ENCODE measurements at places on chromosomes 7 and 10. TPM values are rescaled to one million over a fixed set of nuclear protein-coding genes. Genes with fewer than 3 reads are reported as not detected.
A peak's percentile ranks its signal among the peaks of the same experiment; 100 is the strongest.

ADAM8 gene
- not detected for polyA plus RNA-seq

DNA sequence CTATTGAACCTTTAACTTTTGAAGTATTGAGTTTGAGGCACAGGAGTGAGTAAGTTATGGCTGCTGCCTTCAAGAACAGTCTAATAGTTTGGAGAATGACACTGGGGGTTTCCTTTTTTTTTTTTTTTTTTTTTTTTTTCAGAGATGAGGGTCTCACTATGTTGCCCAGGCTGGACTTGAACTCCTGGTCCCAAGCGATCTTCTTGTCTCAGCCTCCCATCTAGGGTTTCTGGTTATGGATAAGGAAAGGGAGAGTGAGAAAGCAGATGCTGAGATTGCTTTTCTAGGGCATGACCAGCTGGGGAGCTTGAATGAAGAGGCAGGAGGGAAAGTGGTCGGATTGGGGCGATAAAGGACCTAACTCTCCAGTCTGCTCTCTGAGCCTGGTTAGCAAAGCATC lies 59.9 kb upstream of the BTRC start:
- DNase-seq: no peak

GRCh38 chr10:100896876-100897461 lies 15.8 kb upstream of the SLF2 start:
- DNase-seq: no peak

ATP6V0A4 gene
- 0.43 TPM for polyA plus RNA-seq

PLCE1 gene
- 3.7 TPM for polyA plus RNA-seq

GRCh38 chr10:111990734-111991133 lies 192.8 kb downstream of the GPAM start:
- peak; percentile 22 for DNase-seq

DLD gene
- 99.4 TPM for polyA plus RNA-seq

- peak; percentile 88 for DNase-seq
Measured at GRCh38 chr10:44386546-44387052, 1.7 kb upstream of the CXCL12 start.

DNA sequence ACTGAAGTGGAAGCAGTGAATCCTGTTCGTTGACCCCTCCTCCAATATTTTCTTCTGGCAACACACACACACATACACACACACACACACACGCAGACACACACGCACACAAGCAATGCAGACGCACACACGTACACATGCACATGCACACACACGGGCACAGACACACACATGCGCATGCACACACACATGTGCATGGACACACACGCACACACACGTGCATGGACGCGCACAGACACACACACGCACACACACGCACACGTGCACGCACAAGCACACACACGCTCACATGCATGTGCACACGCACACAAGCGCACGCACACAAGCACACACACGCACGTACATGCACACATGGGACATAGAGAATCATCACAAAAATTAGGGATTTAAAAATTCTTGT lies 488.2 kb upstream of the TPK1 start:
- no peak for DNase-seq

CLEC5A gene
- not detected for polyA plus RNA-seq

DNA sequence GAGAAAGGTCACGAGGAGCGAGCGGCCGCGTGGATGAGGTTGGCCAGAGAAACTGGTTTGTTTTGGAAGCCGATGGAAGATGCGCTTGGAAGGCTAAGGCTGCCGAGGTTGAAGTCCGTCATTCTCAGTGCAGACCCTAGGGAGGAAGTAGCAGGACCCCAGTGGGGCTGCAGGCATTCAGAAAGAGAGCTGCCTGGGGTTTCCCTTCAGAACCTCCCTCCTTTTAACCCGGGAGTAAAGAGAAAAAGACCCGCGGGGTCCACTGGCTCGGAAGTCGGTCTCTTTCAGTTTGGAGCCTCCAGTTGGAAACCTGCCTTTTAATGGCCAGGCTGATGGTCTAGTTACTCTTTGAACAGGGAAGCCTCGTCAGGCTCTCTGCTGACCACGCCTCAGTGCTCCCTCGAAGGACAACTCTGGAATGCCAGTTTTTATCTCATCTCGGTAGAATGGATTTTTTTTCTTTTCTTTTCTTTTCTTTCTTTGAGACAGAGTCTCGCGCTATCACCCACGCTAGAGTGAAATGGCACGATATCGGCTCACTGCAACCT lies 188.6 kb downstream of the CUX1 start:
- DNase-seq: no peak

GRCh38 chr7:132347858-132348257 lies 228.4 kb downstream of the PLXNA4 start:
- DNase-seq: no peak

GRCh38 chr10:102729029-102730026 lies 14.4 kb upstream of the WBP1L start:
- DNase-seq: peak; percentile 90

DNA sequence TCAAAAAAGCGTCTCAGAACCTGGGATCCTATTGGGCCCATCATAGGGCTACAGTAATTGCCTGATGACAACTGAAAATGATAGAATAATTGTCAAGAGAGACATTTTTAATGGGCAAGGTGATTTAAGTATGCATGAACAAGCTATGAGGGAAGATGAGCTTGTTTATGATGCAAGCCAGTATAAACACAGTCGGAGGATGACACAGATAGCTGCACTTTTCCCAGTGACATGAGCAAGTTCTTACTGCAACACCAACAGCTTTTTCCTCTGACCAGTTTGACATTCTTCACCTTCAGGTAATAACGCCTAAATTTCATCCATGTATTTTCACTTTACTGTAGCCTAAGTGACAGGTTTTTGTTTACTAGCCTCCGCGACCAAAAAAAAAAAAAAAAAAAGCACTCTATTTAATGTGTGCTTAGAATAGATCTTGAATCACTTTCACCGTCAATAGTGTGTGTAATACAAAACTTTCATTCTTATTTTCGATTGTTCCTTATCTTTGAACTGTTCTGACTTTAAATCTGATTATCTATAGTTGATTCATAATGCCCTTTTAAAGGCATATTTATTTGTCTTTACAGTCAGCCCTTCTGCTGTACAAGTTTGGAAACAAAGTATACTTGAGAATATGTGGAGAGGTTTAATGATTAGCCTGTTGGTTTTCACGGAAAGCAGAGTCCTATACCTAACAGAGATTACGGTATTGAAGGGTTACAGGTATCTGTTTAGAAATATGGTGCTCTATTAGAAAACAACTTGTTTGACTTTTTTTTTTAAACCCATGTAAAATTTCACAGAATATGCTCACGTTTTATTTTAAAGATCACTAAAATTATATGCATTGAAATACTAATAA lies 1.7 kb downstream of the FOXP2 start:
- DNase-seq: peak; percentile 17

DNA sequence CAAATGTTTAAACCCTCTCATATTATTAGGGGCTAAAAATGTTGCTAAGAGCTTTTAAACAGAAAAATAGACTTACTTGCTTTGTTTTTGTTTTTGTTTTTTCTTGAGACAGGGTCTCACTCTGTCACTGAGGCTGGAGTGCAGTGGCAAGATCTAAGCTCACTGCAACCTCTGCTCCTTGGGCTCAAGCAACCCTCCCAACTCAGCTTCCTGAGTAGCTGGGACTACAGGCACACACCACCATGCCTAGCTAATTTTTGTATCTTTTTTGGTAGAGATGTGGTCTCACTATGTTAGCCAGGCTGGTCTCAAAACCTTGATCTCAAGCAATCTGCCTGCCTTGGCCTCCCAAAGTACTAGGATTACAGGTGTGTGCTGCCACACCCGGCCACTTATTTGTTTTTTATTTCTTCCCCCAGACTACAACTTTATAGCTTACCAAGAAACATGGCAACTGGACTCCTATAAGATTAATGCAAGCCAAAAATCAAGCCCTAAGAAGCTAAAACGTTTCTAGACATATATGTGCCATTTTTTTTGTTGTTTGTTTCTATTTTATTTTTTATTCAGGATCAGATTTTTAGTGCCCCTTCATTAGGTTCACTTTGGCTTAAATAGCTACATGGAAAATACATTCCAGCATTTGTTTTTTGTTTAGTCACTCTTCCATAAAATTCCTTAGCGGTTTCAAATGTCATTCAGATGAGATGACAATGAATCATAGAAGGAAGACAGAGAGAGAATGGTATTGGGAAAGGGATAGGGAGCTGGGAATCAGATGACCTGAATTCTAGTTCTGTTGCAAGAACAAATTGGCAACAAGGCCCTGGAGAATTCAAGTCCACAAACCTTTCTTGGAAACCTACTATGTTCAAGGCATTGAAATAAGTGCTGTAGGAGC lies 163.4 kb upstream of the MKLN1 start:
- DNase-seq: peak; percentile 91

GFRA1 gene
- 5.2 TPM for polyA plus RNA-seq

DNA sequence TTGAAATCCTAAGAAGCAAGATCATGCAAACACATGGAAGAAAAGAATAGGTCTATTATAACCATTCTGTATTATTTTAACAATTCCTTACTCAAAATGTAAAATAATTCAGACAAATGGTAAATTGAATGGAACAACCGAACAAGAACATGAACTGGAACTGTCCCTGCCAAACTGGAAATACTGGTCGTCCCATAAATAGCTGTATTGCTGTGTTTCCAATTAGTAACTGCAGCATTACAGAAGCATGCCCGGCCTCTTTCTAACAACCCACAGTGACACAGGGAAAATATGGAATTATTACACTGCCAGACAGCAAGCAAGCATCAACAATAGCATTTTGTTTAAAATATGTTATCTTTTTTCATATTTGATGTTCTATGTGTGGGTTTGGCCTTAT lies 1138.5 kb upstream of the PHF14 start:
- DNase-seq: no peak

DNA sequence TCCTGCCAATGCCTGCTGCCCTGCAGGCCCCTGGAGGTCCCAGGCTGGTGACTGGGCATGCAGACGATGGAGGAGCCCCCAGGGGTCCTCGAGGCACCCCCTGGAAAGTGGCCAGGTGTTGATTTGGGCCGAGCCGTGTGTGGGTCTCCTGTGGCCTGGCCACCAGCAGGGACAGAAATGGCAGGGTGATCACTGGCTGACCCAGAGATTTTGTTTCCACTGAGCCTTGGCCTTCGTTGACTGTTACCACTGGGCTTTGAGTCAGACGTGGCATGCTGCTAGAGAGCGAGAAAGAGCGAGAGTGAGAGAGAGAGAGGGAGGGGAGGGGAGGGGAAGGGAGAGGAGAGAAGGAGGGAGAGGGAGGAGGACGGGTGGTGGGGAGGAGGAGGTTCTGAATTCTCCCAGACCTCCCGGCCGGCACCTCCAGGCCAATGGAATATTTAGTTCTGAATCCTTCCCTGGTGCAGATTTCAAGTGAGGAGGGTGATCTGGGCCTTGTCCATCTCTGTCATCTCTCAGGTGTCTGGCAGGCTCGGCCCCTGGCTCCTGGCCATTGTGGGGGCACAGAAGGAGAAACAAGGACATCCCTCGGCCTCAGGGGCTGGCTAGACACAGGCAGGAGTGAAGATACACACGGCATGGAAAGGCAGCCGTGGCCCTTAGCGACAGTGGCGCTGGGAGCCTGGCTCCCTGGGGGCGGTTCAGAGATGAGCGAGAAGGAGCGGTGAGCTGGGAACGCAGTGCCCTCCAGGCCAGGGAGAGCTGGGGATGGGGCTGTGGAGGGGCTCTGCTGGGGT lies 58.2 kb downstream of the GLRX3 start:
- no peak for DNase-seq

DNA sequence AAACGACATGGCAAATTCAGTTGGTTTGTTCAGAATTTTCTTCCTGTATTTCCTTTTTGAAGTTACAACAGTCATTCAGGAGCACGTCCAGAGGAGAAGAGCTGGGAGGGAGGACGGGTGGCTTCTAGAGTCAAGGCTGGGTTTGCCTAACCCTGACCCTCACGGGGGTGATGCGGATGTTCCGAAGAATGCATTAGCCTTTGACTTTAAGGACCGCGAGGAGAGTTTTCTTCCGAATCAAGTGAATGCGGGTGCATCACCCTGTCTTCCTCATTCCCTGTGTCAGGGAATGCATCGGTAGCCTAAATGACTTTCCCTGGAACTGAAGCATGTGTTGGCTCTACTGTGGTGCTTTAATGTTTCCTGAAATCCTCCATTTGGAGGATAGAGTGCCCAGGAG lies 396.6 kb upstream of the GALNT17 start:
- no peak for DNase-seq

EN2 gene
- polyA plus RNA-seq: not detected

RGS10 gene
- polyA plus RNA-seq: 40.3 TPM

- DNase-seq: no peak
Measured at GRCh38 chr10:100490531-100490930, 27.7 kb downstream of the WNT8B start.

DNA sequence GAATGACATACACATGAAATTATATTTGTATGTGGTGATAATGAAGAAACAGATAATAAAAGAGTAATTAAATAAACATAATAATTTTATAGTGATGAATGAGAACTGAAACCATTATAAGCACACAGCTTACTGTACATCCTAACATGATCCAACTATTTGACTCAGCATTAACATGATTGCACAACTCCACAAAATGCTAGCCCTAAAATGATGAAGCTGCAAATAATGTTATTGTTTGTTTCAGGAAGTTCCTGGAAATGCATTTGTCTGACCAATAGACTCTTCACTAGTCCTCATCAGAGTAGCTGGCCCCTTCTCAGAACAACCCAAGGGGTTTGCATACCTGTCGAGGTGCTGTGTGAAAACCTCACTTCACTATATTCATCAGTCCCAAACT lies 115.5 kb downstream of the RTKN2 start:
- DNase-seq: peak; percentile 80

GRCh38 chr7:131007439-131008330 lies 273.7 kb upstream of the KLF14 start:
- peak; percentile 93 for DNase-seq

- no peak for DNase-seq
Measured at GRCh38 chr7:27863880-27864279, 123.9 kb downstream of the TAX1BP1 start.

FZD1 gene
- polyA plus RNA-seq: 4.0 TPM

DNA sequence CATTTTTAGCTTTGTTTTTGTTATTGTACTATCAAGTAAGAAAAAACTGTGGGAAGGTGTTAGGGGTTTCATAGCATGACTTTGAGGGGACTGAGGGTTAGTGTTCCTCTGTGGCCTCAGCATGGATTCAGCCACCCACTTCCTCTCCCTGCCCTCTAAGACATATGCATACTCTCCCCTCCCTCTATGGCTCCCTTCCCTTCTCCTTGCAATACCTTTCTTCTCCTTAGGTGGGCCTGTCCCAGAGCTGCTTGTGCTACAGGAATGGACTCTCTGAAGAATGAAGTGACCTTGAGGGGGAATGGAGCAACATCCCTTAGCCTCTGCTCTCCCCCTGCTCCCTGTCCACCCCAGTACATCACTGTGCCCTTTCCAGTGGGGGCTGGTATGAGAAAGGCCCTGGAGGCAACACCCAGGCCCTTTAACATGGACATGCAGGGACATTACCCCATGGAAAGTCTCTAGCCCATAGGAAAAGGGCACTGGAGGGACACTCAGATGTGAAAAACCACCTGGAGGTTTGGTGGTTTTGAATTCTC lies 22.4 kb downstream of the CDH23 start:
- no peak for DNase-seq

GRCh38 chr7:867406-868188 lies 8.8 kb upstream of the GET4 start:
- DNase-seq: peak; percentile 96

DNA sequence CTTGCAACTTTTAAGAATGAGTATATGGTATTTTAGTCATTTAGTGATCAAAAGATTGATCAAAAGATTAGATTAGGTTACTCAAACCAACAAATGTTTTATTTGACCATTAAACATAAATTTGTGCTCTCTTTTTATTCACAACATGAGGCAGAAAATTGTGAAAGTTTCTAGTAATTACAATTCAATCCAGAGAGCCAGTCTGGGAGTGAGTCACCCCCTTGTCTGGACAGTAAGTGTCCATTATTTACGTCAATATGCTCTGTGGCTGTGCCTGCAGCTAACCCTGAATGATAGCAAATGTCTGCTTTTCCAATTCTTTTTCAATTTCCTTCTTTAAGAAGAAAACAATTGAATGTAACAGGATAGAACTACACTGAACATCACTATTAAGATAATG lies 27.9 kb downstream of the GNG11 start:
- peak; percentile 94 for DNase-seq

All from GM23248 (cell line).